SK-MEL-5 (cell line): ENCODE measurements at places on chromosomes 2 and 18.

DNA sequence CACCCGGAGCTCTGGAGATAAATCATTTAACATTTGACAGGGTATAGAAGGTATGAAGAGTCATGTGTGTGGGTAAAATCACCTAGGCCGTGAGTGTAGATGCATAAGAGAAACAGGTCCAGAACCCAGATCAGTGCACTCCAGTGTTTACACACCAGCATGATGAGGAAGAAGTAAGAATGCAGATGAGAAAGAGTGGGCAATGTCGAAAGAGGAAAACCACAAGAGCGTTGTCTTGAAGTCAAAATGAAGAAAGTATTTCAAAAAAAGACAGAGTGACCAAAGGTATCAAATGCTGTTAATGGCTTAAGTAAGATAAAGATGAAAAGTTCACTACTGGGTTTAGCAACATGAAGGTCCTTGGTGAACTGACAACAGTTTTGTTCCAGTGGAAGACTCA, 32.0 kb upstream of the PLB1 start:
- DNase-seq, result no peak

- no peak for DNase-seq
Observed at GRCh38 chr2:208627110-208627884, 220.7 kb downstream of the PTH2R start.

GRCh38 chr2:55518841-55519165, 715 bp upstream of the CFAP36 start:
- DNase-seq, result peak; percentile 45

DNA sequence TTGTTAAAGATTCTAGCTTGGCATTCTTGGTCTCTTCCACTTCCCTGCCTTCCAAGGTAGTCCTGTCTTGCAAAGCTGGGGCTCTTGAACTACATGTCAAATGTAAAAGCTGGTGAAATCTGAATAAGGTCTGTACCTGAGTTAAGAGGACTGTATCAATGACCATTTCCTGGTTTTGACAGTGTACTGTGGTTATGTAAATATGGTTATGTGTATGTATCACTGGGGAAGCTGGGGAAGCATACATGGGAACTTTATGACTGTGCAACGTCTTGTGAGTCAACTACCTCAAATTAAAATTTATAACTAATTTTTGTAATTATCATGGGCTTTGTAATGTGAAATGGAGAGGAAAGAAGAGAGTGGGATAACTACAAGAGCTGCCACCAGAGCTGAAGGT, 81.7 kb downstream of the COL4A4 start:
- no peak for DNase-seq

GRCh38 chr2:28606986-28607441, 111.2 kb downstream of the PLB1 start:
- DNase-seq, result peak; percentile 30

DNA sequence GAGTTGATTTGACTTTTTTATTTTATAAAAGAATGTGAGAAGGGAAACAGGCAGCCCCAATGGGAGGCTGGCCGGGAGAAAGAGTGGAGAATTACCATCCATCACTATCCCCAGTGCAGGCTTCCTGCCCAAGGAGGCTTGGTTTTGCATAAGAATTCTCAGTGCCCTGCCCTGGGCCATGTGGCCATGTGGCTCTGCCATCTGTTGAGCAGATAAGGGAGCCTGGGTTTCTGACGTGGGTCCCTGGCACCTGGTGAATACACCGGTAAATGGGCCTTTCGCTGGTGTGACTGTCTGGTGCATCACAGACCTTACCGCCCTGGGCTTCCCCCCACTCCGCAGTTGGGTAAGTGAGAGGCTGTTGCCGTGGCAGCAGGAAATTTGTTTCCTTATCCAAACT, 54.5 kb upstream of the TMEM163 start:
- no peak for DNase-seq

DNA sequence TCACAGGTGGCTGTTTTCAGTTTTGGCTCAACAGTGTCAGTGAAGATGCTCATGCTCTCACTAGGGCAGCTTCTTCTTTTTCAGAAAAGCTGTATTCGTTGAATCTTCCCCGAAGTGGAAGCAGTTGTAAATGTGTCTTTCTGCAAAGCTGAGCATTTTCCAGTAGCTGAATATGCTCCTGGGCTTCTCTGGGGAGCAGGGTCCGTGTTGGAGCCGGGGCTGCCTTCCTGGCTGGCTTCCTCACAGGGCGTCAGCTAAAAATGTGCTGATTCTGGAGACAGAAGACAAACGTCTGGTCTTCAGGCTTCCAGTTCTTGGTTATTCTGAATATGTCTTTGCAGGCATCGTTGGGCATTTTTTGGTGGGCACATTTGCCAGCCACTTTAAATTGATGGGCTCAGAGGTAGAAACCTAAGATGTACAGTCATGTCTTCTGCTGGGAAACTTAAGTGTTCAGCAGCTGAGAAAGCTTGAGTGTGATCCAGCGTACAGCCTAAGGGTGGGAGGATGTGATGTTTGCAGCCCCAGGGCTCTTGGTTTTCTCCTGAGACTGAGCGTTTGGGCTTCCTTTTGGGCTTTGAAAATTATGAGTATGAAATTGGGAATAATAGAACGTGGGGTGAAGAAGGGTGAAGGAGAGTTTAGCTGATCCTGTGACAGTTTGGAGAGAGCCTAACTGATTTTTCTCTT, 19.0 kb downstream of the SETBP1 start:
- no peak for DNase-seq

- peak; percentile 81 for DNase-seq
Observed at GRCh38 chr18:35407871-35408481, 30.8 kb upstream of the ZNF396 start.

GRCh38 chr2:63023444-63023843, 27.2 kb upstream of the OTX1 start:
- peak; percentile 92 for DNase-seq

DNA sequence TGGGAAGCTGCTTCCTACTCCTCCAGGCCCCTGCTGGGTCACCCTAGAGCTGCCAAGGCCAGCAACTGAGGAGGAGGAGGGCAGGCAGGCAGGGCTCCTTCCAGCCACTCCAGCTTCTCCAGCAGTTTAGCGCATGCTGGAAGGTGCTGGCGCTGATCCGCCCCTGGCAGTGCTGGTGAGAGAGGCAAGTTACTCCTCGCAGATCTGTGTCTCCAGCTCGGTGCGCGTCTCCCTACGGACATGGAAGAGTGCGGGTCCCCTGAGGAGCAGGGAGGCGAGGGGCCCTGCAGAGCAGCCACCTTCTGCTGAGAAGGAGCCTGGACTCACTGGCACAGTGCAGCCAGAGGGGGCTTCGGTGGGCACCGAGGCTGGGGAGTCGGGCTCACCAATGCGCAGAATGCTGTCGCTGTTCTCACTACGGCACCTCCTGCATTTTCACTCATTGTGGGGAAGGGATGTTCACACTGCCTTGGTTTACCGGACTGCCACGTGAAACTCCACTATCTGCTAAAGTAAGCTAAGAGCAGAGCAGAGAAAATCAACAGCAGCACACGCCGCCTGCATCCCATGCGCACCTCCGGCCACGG, 206.0 kb downstream of the HDAC4 start:
- peak; percentile 45 for DNase-seq

GRCh38 chr2:1717113-1717512, 27.2 kb downstream of the PXDN start:
- DNase-seq, result peak; percentile 96
